ENCODE measurements at places on chromosomes 13 and 19.

- no peak for DNase-seq
Measured at GRCh38 chr13:29125934-29126424, 305.8 kb downstream of the MTUS2 start.

DNA sequence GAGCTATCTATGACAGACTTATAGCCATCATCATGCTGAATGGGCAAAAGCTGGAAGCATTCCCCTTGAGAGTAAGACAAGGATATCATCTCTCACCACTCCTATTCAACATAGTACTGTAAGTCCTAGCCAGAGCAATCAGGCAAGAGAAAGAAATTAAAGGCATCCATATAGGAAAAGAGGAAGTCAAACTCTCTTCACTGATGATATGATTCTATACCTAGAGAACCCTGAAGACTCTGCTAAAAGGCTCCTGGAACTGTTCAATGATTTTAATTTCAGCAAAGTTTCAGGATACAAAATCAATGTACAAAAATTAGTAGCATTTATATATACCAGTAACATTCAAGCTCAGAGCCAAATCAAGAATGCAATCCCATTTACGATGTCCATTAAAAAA, 21.7 kb upstream of the C1QTNF9B start:
- DNase-seq = no peak

- DNase-seq = no peak
Measured at GRCh38 chr13:23541221-23541824, 28.9 kb upstream of the TNFRSF19 start.

- peak; percentile 58 for DNase-seq
Measured at GRCh38 chr13:101730420-101731000, 278.0 kb downstream of the ITGBL1 start.

DNA sequence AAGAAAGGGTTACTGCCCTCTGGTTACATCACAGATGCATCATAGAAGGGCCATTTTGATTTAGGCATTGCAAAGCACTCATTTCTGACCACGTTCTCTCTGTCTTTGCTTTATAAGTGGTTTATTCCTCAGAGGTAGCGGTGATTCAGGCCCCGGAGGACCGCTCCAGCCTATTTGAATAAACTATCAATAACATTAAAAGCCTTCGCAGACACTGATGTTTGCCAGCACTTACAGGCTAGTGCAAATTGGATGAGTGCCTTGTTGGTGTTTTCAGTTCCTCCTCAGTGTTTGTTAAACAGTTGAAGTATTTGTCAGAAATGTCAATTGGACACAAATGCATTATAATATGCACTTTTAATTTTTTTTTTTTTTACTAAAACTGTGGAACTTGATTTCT, 120.2 kb downstream of the RXFP2 start:
- no peak for DNase-seq

GRCh38 chr13:26448032-26448431, 109.5 kb upstream of the WASF3 start:
- no peak for DNase-seq

GRCh38 chr19:23002690-23003422, at the start of gene ZNF728:
ZNF728 (minus strand) TSS chr19:23003176; CDS start chr19:23003030, 146 bp downstream.
- DNase-seq = peak; percentile 1

DNA sequence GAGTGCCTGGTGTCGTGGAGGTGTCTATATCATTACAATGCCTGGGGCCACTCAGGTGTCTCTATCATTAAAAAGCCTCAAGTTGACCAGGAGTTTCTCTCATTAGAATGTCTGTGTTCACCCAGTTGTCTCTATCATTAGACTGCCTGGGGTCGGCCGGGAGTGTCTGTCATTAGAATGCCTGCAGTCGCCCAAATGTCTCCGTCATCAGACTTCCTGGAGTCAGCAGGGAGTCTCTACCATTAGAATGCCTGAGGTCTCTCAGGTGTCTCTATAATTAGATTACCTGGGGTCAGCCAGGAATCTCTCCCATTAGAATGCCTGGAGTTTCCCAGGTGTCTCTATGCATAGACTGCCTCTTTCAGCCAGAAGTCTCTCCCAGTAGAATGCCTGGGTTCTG, 1477.6 kb downstream of the UQCRFS1 start:
- no peak for DNase-seq

GRCh38 chr13:98173431-98174152, 3.5 kb downstream of the RNF113B start:
- DNase-seq = no peak

GRCh38 chr13:79340490-79340889, 65.6 kb downstream of the RBM26 start:
- no peak for DNase-seq

GRCh38 chr19:53192771-53193534, at the start of gene ZNF665:
ZNF665 (minus strand) TSS chr19:53193358; CDS start chr19:53182898, 10,460 bp downstream.
- DNase-seq = peak; percentile 81

- DNase-seq = peak; percentile 17
Measured at GRCh38 chr19:412356-413355, 3.7 kb upstream of the C2CD4C start.

DNA sequence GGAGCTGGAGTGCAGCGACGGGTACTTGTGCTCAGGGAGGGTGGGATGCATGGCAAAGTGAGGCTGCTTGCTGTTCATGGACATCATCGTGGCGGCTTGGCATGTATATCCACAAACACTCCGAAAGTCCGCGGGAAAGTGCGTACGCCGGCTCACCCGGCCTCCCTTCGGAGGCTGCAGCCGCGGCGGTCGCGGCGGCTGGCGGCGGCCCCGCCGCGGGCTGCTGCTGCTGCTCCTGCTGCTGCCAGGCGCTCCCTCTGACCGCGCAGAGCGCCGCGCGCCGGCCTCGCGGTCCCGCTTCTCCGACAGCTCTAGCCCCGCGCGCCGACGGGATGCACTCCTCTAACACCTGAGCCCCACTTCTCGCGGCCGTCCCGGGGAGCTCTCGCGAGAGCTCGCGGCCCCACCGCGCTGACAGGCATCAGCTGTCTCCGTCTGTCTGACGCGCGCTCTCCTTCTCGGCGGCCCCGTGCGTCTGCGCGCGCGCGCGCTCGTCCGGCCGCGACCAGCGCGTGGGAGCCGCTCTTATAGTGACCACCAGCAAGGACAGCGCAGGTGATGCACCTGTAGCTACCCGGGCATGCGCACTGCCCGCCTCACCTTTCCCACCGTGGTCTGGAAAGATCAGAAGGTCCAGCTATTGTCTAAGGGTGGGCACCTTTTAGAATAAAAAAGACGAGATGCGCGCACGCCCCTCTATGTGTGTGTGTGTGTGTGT, at the start of gene POU4F1:
Gene POU4F1, minus strand, starts transcription at position 313 of the 718 bp plus-strand sequence. Its CDS starts 226 bp downstream, at position 87.
- peak; percentile 93 for DNase-seq

DNA sequence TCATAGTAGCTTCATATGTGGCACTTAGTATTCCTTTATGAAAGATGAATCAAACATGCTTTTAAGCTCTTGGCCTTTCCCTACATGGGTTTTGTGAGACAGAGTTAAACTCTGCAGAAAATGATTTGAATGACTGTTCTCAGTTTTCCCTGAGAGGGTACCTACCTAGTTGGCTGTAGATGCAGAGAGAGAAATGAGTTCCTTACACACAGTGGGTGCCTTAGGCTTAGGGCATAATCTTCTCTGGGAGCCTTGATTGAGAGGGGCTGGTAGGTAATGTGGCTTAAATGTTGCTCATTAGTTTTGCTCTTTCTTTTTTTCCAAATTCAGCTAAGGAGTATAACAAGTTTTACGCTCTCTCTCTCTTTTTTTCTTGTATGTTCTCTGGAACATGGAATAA, 3.0 kb downstream of the URI1 start:
- DNase-seq = no peak

- DNase-seq = no peak
Measured at GRCh38 chr13:60412909-60413616, 16.0 kb downstream of the TDRD3 start.

DNA sequence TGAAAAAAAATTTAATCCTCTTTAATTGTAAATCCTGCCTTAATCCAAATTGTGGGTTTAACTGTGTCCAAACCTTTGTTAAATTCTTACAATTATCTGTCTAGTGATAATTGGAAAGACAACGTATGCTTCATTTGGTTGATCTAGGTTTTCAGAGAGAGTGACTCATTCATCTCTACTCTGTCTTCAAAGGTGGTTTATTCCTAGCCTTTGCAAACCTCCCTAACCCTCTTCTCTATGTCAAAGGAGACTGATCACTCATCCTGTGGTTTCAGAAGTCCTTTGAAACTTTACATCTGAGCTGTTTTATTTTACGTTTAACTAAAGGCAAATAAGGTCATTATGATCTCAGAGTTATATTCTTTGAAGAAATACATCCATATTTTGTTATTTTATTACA, 8.8 kb upstream of the OXGR1 start:
- no peak for DNase-seq

DNA sequence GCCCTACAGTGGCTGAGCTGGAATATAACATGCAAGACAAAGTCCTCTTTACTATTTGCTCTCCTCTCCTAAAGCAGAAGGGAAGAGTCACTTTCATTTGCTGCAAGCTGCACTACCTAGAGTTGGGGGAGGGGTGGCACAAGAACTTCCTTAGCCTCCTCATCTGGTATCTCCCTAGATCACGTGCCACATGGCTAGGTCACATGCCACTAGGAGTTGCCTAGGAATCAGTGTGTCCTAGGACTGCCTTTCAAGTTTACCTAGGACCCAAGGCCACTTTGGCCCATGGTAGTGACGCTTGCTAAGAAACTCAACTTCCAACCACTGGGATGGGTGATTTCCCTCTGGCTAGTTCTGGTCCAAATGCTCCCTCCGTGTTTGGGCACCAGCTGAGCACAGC, 625.2 kb downstream of the DIAPH3 start:
- no peak for DNase-seq

- no peak for DNase-seq
Measured at GRCh38 chr19:42159942-42160341, 27.7 kb upstream of the POU2F2 start.

DNA sequence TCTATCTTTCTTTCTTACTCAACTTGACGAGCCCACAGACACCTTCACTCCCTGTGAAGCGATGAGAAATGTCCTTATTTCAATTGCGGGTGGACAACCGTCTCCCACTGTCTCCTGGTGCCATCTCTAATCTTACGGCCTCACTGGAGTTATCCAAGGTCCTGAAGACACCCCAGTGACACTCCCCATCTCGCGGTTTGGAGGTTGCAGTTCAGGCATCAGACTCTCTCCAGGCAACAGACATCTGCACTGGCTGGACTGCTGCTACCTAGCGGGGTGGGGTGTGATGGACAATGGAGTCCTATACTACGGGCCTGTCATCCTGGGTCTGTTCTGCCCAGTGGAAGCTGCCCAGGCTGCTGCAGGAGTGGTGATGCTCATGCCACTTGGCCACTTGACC, 18.3 kb upstream of the IRS2 start:
- no peak for DNase-seq

GRCh38 chr19:40191836-40192646, 815 bp downstream of the MAP3K10 start:
- DNase-seq = peak; percentile 51

GRCh38 chr19:359653-359925, 15.0 kb upstream of the MIER2 start:
- DNase-seq = no peak

GRCh38 chr19:17942582-17943273, 9.9 kb downstream of the CCDC124 start:
- no peak for DNase-seq

DNA sequence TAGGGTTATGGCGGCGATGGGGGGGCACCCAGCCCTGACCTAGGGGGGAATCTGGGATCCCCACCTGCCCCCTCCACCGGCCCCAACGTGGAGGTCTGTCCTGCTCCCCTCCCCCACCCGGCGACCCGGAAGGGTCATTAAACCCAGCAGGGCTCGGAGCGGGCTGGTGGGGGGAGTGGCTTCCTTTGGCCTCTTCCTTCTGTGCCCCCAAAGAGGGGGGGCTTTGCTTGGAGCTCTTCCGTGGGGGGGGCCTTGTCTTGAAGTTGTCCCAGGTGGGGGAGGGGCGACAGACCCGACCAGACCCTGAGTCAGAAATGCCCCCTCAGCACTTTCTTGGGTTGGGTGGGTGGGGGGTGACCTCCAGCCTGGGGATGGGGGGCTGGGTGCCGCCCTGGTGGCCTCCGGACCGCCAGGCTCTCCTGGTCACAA, 1.5 kb downstream of the ARID3A start:
- DNase-seq = no peak

DNA sequence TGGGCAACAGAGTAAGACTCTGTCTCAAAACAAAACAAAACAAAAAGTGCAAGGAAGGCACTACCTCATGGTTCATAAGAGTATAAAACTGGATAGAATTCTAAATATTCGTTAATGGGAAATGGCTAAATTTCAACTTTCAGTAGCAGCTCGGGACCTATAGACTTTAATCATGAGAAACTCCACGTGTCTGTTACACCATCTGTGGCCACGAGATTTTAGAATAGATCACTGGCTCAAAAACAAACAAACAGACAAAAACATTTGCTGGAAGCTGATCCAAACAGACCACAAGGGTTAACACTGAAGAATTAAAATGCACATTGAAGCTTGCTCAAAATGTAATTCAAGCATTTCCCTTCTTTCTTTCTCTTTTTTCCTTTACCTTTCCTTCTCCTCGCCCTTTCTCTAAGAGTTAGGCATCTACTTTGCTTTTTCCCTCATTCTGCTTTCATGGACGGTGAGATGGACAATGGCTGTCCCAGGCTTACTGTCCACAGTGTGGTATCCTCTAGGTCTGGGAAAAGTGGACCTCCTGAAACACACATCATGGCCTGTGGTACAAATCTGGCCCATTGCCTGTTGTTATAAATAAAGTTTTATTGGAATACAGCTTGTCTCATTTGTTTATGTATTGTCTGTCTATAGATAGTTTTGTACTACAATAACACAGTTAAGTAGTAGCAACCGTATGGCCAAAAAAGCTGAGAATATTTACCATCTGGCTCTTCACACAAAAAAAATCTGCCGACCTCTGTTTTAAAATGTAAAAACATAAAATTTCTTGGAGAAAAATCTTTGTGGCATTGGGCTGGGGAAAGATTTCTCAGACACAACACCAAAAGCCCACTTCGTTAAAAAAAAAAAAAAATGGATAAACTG, 10.3 kb downstream of the ELAVL1 start:
- no peak for DNase-seq

- no peak for DNase-seq
Measured at GRCh38 chr13:106591299-106591698, 23.4 kb upstream of the ARGLU1 start.

GRCh38 chr19:51735759-51736449, 12.1 kb upstream of the HAS1 start:
- no peak for DNase-seq

DNA sequence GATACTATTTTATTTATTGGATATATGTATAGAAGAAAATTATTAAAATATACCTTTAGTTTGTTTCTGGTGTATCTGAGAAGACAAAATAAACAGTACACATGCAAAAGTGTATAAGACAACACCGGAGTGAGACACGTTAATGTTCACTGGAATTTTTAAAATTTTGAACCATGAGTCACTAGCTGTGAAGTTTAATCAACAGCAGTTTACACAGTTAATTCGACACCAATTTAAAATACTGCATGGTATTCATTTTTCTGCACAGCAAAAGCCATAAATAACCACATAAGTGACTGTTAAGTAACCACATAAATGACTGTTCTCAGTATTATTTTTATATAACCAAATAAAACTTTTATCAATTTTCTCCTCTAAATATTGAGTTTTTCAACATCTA, 418.7 kb upstream of the NBEA start:
- no peak for DNase-seq

- peak; percentile 37 for DNase-seq
Measured at GRCh38 chr13:24747248-24748060, 16.5 kb upstream of the RNF17 start.

GRCh38 chr13:19618977-19619376, 14.5 kb upstream of the MPHOSPH8 start:
- no peak for DNase-seq

GRCh38 chr19:3866910-3867638, 1.8 kb downstream of the ZFR2 start:
- DNase-seq = no peak

All from NCI-H1930 (cell line).